ENCODE measurements at places on chromosomes 7 and 10.

DNA sequence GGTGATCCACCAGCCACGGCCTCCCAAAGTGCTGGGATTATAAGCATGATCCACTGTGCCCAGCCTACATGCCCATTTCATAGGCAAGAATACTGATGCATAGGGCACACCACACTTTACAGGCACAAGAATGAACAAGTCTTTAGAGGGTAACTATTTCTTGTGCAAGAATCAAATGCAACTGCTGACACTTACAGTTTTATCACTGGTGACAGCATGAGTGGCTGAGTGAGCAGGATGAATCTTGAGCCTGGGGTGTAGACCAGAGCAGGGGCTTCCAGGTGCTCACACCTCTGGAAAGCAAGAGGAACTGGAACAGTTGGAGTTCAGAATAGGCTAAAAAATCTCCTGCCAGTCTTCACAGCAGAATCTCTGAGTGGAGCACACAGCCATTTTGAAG is 287.5 kb downstream of the KCNMA1 start:
- DNase-seq, result no peak

DNA sequence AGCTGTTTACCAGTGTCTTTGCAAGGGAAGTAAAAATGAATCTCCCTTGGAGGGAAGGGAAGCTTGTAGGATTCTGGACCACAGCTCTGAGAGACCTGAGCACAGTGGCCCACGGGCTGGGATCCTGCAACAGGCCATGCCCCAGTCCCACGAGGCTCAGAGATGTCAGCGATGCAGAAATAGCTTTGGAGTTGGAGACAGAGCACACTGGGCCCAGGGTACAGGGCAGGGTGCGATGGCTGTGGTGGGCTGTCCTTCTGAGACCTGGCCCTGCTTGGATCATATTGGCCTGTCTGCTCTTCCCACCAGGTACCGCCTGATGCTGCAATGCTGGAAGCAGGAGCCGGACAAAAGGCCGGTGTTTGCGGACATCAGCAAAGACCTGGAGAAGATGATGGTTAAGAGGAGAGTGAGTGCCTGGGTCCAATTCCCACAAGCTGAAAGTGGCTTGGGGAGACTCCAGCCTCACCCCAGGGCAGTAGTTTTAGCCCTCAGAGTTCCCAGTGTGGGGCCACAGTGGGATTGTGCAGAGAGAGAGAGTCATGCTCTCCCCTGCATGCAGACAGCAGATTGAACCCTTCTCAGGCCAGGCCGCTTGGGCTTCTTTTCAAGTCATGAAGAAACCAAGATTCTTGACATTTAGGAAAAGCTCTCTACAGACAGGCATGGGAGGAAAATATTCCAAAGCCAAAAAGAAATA is 13.5 kb upstream of the CSGALNACT2 start:
- DNase-seq, result no peak

DNA sequence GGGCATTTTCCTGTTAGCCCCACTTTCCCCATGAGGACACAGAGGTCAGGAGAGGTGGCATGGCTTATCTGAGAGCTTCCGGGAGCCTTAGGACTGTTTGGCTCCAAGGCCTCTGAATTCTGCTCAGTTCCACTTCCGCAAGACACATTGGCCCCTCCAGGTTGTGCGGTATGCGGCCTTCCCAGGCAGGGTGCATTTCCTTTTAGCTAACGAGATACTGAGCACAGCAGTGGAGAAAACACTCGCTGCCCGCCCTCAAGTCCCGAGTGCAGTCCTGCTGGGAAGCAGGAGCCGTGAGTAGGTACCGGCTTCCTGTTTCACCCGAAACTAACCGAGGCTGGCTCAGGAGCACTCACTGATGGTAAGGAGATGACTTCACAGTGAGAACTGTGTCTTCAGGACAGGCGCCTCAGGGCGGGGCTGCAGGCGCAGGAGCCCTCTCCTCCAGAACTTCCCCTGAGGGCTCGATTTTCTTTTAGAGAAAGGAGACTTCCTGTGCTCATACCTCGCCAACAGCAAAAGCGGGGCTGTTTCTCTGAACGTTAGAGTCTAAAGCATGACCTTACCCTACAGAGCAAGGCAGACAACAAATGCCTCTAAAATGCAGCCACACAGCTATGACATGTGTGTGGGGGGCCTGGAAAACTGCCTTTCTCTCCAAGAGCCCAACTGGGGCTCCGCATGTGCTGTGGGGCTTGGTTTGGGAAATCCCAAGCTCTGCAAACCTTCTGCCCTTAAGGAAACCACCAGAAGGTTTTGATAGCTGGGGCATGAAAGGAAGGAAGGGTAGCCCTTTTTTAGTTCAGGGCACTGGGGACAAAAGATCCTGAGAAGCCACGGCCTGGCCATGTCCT is 25.9 kb downstream of the RGS10 start:
- DNase-seq, result no peak

- DNase-seq, result no peak
These were observed 30.8 kb downstream of the SGMS1 start for GRCh38 chr10:50592961-50593418.

- DNase-seq, result no peak
These were observed 3.8 kb upstream of the DGKI start for GRCh38 chr7:137850571-137850970.

DNA sequence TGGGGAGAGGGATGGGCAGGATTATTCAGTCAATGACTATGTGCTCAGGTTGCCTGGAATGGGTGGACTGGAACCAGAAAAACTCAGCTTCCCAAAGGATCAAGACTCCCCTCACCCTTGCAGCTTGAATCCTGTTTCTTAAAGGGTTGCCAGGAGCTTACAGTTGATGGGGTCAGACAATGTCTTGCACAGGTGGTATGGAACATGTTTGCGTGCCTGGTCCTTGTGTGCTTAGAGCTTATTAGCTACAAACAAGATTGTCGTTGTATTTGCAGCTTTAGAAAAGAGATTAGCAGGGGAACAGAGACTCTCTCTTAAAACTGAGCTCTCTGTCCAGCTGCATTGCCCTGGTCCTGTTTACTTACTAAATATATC is 56.9 kb downstream of the PRR15 start:
- no peak for DNase-seq

DNA sequence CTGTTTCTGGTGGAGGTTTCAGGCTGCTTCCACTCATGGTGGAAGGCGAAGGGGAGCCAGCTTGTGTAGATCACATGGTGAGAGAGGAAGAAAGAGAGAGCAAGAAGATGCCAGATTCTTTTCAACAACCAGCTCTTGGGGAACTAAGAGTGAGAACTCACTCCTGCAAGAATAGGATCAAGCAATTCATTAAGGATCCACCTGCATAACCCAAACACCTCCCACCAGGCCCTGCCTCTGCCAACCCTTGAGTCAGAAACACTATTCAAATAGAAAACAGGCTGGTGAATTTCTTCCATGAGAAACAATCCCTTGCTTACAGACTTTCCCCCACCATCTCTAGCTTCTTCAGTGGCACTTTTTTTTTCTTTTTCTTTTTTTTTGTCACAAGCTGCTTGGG is 317.2 kb downstream of the GPR158 start:
- no peak for DNase-seq

- no peak for DNase-seq
These were observed 53.1 kb upstream of the PDCD4 start for GRCh38 chr10:110818311-110819256.

GRCh38 chr10:22643116-22643515 is 71.3 kb downstream of the PIP4K2A start:
- no peak for DNase-seq

DNA sequence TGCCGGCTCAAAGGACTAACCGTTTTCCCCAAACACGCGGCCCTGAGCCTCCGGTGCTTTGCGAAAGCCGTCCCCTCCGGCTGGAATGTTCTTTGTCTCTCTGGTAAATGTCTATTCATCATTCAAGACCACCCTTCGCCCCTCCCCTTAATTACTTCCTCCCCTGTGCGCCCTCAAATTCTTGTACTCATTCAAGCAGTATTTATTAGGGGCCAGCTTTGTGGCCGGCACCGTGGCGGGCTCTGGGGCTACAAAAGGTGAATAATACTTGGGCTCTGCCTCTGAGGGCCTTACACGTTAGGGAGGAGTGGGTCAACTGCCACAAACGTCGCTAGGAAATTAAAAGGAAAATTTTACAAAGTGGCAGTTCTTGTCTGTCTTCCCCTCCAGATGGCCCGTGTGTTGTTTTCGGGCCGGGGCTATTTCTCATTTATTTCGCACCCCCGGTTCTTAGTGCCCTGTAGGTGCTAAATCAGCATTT is 1.5 kb upstream of the MEST start:
- no peak for DNase-seq

DNA sequence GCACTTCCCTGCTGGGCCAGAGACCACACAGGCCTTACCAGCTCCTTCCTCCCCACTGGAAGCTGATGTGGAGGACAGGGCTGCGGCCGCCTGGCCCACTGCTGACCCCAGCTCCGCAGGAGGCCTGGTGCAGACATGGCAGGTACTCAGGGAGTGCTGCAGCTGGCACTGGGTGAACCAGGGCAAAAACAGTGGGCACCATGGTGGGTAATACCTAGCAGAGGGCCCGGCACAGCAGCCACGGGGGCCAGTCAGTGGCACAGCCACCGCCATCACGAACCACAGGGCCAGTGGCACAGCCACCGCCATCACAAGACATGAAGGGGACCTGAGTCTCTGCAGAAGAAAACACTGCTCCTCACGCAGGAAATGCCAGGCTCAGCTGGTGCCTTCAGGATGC is 152.6 kb upstream of the PPP2R2D start:
- no peak for DNase-seq

- DNase-seq, result no peak
These were observed 432.9 kb downstream of the DNAJB6 start for GRCh38 chr7:157769526-157770215.

- DNase-seq, result no peak
These were observed 187.4 kb downstream of the PHTF2 start for GRCh38 chr7:77985974-77986339.

GRCh38 chr7:98240961-98241673 is 10.9 kb downstream of the TECPR1 start:
- peak; percentile 53 for DNase-seq

- no peak for DNase-seq
These were observed 31.2 kb downstream of the EBF3 start for GRCh38 chr10:129932751-129933433.

DNA sequence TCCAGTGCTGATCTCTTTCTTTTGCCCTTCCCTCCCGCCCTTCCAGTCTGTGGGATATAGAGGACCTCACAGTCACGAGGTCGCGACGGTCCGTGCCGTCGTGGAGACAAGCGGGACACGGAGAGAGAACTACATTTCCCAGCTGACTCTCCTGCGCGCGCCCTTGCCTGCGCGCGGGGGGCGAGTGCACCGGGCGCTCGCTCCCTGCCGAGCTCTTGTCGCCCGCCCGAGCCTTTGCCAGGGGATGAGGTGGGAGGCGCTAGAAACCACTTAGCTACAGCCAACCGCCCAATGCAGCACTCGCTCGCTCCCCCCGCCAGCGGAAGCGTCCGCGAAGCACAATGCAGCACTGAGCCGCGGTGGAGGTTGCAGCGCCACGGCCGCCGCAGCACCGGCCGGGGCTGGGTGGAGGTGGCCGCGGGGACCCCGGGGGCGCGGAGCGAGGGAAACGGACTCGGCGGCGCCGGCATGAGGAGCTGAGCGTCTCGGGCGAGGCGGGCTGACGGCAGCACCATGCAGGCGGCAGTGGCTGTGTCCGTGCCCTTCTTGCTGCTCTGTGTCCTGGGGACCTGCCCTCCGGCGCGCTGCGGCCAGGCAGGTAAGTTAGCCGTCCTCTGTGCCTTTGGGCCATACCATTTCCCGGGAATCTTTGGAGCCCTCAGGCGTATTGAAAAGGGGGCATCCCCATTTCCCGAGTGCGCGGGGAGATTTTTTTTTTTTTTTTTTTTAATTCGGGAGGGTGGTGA is at the start of gene ADAM22:
Gene ADAM22 (plus strand): TSS at position 299 of the 746 bp plus-strand sequence. CDS start 215 bp downstream, at position 514.
- peak; percentile 96 for DNase-seq

- DNase-seq, result no peak
These were observed 801.2 kb upstream of the ZWINT start for GRCh38 chr10:57162231-57162630.

- no peak for DNase-seq
These were observed 42.6 kb downstream of the SHH start for GRCh38 chr7:155769701-155770100.

DNA sequence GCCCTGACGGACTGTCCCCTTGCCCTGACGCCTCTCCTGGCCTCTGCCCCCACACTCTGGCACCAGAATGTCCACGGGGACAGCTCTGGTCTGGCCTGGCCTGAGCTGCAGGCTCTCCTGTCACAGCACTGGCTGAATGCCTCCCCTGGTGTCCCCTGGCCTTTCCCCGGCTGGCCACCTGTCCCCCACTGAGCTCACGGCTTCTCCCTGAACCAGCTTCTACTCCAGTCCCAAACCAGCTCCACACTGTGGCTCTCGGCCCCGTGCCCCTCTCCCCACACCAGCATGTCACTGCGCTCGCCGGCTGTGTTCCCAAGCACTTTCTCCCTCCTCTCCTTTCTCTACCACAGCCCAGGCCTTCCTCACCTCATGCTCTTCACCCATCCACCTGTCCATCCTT is 386.4 kb downstream of the DNAJB6 start:
- no peak for DNase-seq

DNA sequence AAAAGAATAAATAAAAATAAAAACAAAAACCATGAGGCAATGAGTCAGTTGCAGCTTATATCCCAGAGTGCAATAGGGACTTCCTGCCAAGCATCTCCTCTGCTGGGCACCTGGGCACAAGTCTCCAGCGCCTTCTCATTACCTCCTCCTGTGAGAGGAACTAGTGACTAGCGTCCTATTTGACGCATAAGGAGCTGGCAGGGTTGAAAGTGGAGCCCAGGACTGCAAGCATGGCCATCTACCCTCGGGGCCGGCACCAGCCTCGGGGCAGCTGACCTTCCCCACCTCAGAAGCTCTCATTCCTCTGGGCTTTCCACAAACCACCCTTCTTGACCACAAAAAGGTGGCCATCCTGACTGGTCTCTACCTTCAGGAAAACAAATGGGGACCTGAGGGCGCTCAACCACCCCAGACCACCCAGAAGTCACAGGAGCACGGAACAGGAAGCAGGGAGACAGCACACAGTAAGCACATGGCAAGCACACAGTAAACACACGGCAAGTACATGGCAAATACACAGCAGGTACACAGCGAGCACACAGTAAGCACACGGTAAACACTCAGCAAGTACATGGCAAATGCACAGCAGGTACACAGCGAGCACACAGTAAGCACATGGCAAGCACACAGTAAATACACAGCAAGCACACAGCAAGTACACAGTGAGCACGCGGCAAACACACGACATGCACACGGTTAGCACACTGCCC is 19.1 kb downstream of the CTBP2 start:
- DNase-seq, result no peak

GRCh38 chr7:69681181-69681580 is 82.9 kb downstream of the AUTS2 start:
- DNase-seq, result no peak

DNA sequence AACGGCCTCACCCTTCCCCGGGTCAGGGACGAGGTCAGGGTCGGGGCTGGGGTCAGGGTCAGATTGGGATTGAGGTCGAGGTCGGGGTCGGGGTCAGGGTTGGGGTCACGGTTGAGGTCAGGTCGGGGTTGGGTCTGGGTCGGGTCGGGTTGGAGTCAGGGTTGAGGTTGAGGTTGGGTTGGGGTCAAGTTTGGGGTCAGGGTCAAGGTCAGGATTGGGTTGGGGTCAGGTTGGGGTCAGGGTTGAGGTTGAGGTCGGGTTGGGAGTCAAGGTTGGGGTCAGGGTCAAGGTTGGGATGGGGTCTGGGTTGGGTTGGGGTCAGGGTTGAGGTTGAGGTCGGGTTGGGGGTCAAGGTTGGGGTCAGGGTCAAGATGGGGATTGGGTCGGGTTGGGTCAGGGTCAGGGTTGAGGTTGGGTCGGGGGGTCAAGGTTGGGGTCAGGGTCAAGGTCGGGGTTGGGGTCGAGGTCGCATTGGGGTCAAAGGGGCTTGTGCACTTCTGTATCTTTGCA is 131.4 kb downstream of the VIPR2 start:
- DNase-seq, result no peak

GRCh38 chr7:151832656-151833055 is 44.3 kb downstream of the PRKAG2 start:
- no peak for DNase-seq

Measured in RKO (cell line).